ENCODE measurements at places on chromosomes 2 and 18.

DNA sequence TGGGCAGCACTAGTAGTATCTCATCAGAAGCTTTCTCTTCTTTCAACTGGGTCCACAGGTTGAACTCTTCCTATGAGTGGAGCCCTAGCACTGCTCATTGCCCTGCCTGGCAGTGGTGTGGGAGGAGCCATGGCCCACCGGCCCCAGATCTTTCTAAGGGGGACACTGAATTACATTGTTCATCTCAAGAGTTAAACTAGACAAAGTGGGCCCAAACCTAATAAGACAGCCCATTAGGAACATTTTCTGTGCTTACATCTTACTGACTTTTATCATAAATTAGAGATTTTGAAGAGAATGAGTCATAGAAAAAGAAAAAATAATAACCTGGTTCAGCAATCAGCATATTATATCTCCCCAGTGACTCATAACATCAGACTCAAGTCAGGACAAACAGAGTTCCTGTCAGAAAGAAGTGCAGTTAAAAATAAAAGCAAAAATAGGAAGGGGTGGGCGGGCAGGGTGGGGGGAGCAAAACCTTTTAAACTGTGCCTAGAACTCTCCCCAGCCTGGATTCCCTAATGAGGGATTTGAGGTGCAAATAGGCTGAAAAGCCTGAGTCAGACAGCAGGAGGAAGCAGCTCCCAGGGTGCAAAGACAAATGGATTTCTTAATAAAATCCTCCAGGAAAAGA, 161.6 kb upstream of the TRIB2 start:
- H3K4me1 ChIP-seq, result peaks cover 34% of the 10 kb centered on the region
- H3K27ac ChIP-seq, result peak overlapping the region; percentile 77
- DNase-seq, result peak; percentile 59
- no peaks in the 10 kb centered on the region for H3K36me3 ChIP-seq

- no peak overlapping the region for H3K4me3 ChIP-seq
- H3K4me1 ChIP-seq, result no peaks in the 10 kb centered on the region
- H3K27ac ChIP-seq, result no peak overlapping the region
- no peaks in the 10 kb centered on the region for H3K27me3 ChIP-seq
- H3K36me3 ChIP-seq, result no peaks in the 10 kb centered on the region
These were observed 244.0 kb upstream of the HS6ST1 start for GRCh38 chr2:128562471-128563347.

DNA sequence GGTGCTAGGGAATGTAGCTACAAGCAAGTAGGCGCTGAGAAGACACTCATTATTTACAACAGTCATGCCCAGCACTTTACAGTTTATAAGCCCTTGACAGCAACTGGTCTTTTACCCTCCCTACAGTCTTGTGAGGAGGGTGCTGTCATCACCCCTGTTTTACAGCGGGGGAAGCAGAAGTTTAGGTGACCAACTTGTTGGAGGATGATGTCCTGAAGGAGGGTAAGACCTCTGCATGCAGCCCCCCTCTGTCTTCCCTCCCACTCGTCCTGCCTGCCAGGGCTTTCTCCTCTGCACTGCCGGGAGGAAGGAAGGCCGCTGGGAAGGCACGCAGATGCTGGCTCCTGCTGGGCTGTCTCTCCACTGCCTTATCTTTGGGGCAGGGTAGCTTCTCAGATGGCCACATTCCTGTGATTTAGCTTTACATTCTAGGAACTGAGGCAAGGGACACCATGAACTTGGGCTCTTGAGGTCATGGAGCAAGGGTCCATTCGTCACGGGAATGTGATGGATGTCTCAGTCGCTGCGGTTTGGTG, 972 bp downstream of the IL1R1 start:
- H3K4me1 ChIP-seq, result peaks cover 39% of the 10 kb centered on the region
- DNase-seq, result no peak
- H3K27ac ChIP-seq, result no peak overlapping the region
- peaks cover 28% of the 10 kb centered on the region for H3K27me3 ChIP-seq
- H3K4me3 ChIP-seq, result peak overlapping the region; percentile 39

GRCh38 chr18:79878741-79879378, 72.6 kb downstream of the SLC66A2 start:
- no peak overlapping the region for H3K4me3 ChIP-seq
- no peaks in the 10 kb centered on the region for H3K36me3 ChIP-seq
- no peaks in the 10 kb centered on the region for H3K27me3 ChIP-seq
- no peak overlapping the region for H3K27ac ChIP-seq

- H3K4me1 ChIP-seq, result no peaks in the 10 kb centered on the region
- no peaks in the 10 kb centered on the region for H3K36me3 ChIP-seq
- H3K27me3 ChIP-seq, result no peaks in the 10 kb centered on the region
- no peak overlapping the region for H3K4me3 ChIP-seq
- no peak overlapping the region for H3K27ac ChIP-seq
These were observed 141.3 kb downstream of the ASB1 start for GRCh38 chr2:238567996-238568395.

GRCh38 chr2:95327861-95328260, 30.7 kb downstream of the KCNIP3 start:
- H3K4me3 ChIP-seq, result no peak overlapping the region
- DNase-seq, result no peak
- H3K27ac ChIP-seq, result no peak overlapping the region
- no peaks in the 10 kb centered on the region for H3K4me1 ChIP-seq
- no peaks in the 10 kb centered on the region for H3K36me3 ChIP-seq

DNA sequence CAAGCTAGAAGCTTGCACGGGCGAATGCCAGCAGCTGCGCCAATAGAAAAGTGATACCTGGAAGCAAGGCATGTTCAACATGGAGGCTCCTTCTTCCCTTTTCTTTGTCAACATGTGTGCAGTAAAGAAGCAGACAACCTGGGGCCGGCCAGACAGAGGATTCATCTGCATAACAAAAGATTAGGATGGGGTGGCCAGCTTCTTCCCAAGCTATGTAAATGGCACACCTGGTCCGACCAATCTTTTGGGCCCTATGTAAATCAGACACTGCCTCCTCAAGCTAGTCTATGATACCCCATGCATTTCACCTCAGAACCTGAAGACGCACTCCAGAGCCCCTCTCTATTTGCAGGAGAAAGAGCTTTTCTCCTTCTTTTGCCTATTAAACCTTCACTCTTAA, 66.4 kb upstream of the TGFA start:
- no peak overlapping the region for H3K27ac ChIP-seq
- no peak for DNase-seq
- no peaks in the 10 kb centered on the region for H3K36me3 ChIP-seq
- no peak overlapping the region for H3K4me3 ChIP-seq
- H3K27me3 ChIP-seq, result peaks cover 5% of the 10 kb centered on the region

GRCh38 chr2:55408918-55409868, 10.5 kb downstream of the CCDC88A start:
- DNase-seq, result no peak
- no peak overlapping the region for H3K27ac ChIP-seq

DNA sequence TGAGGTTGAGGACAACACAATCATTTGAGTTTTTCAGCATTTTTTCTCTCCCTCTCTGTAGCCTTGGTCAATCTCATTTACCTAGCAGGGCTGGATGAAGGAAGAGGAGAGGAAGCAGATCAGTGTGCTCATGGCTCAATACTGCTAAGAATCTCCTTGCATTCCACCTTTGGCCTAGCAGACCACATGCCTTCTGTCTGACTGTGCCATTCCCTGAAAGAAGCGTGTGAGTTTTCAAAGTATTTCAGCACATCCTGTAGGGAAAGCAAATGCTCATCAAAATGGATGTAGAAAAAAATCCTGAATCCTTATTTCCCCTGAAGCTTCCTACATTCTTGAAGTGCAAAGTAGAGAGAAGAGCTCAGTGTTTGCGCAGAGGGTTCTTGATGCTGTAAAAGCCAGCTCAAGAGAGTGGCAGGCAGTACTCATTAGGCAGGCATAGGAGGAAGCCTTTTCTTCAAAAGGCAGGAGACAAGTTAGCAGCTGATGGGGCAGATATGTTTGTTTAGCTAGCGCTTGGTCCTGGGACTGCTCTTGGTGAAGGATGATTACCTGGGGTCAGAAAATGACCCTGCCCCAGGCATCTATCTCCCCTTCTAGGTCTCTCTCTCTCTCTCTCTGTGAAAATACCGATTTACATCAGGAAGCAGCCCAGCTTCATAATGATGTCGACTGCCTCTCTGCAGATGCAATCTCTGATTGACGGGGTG, 14.4 kb upstream of the PIK3C3 start:
- H3K27ac ChIP-seq, result no peak overlapping the region
- peaks cover 10% of the 10 kb centered on the region for H3K4me1 ChIP-seq
- no peak overlapping the region for H3K4me3 ChIP-seq
- no peak for DNase-seq

DNA sequence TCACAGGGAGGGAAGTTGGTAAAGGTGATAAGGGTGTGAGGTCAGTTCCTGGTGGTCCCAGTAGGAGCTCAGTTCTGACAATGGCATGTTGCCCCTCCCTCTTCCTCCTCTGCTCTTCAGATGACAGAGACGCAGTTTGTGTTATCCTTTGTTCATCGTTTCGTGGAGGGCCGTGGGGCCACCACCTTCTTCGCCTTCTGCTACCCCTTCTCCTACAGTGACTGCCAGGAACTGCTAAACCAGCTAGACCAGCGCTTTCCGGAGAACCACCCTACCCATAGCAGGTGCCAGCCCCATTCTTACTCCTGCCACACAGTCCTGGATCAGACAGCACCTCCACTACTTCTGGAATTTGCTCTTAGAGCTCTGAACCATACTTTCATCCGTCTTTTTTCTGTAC, 2.3 kb downstream of the AGBL5 start:
- DNase-seq, result no peak
- no peak overlapping the region for H3K27ac ChIP-seq
- H3K27me3 ChIP-seq, result peaks cover 6% of the 10 kb centered on the region
- peaks cover 15% of the 10 kb centered on the region for H3K4me1 ChIP-seq
- H3K4me3 ChIP-seq, result no peak overlapping the region

- H3K27ac ChIP-seq, result no peak overlapping the region
- no peaks in the 10 kb centered on the region for H3K27me3 ChIP-seq
- peaks cover 5% of the 10 kb centered on the region for H3K36me3 ChIP-seq
- peaks cover 18% of the 10 kb centered on the region for H3K4me1 ChIP-seq
- no peak for DNase-seq
These were observed 92.3 kb downstream of the DIS3L2 start for GRCh38 chr2:232053777-232054176.
